ENCODE measurements at places on chromosomes 2 and 18. TPM values are rescaled to one million over a fixed set of nuclear protein-coding genes. Genes with fewer than 3 reads are reported as not detected.

SERPINB10 gene
- not detected for total RNA-seq

CASP10 gene
- 4.5 TPM for total RNA-seq

GNLY gene
- total RNA-seq: not detected

RGPD4 gene
- total RNA-seq: not detected

ADRA2B gene
- not detected for total RNA-seq

PREB gene
- total RNA-seq: 41.3 TPM

ASB18 gene
- total RNA-seq: not detected

NOL4 gene
- 0.30 TPM for total RNA-seq

CXCR4 gene
- total RNA-seq: 0.30 TPM

CCDC121 gene
- total RNA-seq: 0.83 TPM

C2orf15 gene
- 0.18 TPM for total RNA-seq

HOXD11 gene
- total RNA-seq: 7.8 TPM

AFF3 gene
- total RNA-seq: 3.8 TPM

ATP8B1 gene
- total RNA-seq: 9.5 TPM

CPO gene
- total RNA-seq: not detected

CYP26B1 gene
- total RNA-seq: not detected

UGT1A4 gene
- total RNA-seq: not detected

ASAP2 gene
- 79.5 TPM for total RNA-seq

PIEZO2 gene
- total RNA-seq: 1.1 TPM

DES gene
- total RNA-seq: 5.3 TPM

DNER gene
- 0.30 TPM for total RNA-seq

POTEJ gene
- total RNA-seq: not detected

ITGA6 gene
- total RNA-seq: 14.3 TPM

GLB1L gene
- 10.0 TPM for total RNA-seq

DUSP2 gene
- total RNA-seq: 4.2 TPM
